ENCODE measurements at places on chromosomes 4 and X. TPM values are rescaled to one million over a fixed set of nuclear protein-coding genes. Genes with fewer than 3 reads are reported as not detected.

SHISA3 gene
- total RNA-seq = not detected

JAKMIP1 gene
- 0.79 TPM for total RNA-seq

TBC1D19 gene
- total RNA-seq = 10.5 TPM

GRCh38 chr4:156971165-156971675 lies 379 bp downstream of the PDGFC start:
- H3K4me1 ChIP-seq = peaks cover 59% of the 10 kb centered on the region
- DNase-seq = no peak
- no peaks in the 10 kb centered on the region for H3K27me3 ChIP-seq
- H3K36me3 ChIP-seq = no peaks in the 10 kb centered on the region

GRCh38 chr4:24802648-24803047 lies 7.3 kb downstream of the SOD3 start:
- DNase-seq = no peak
- no peak overlapping the region for H3K4me3 ChIP-seq
- H3K36me3 ChIP-seq = no peaks in the 10 kb centered on the region
- H3K27ac ChIP-seq = no peak overlapping the region

DNA sequence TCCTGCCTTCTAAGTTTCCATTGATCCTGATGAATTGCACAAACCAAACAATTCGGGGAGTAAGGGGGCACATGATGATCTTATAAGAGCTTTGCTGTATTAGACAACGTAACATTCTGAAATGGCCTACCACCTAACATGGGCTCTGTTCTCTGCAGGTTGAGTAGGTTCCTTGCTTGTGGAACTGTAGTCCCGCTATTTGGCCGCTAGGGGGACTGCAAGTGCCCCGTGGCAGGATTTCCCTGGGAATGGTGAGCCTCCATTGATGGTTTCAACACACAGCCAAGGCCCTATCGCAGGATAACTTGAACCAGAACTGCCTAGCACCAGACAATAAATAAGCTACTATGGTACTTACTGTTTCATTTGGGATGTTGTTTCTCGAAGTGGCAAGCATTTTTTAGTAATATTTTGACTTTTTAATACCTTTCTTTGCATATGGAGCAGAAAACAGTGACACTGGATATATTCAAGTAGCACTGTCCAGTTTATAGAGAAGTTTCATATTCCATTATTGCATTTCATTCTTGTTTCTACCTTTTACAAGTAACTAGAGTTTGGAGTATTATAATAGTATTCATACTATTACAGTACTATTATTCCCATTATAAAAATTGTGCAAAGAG lies 11.9 kb downstream of the AR start:
- H3K4me3 ChIP-seq = no peak overlapping the region
- no peak for DNase-seq
- H3K27ac ChIP-seq = no peak overlapping the region
- no peaks in the 10 kb centered on the region for H3K27me3 ChIP-seq
- no peaks in the 10 kb centered on the region for H3K36me3 ChIP-seq

DNA sequence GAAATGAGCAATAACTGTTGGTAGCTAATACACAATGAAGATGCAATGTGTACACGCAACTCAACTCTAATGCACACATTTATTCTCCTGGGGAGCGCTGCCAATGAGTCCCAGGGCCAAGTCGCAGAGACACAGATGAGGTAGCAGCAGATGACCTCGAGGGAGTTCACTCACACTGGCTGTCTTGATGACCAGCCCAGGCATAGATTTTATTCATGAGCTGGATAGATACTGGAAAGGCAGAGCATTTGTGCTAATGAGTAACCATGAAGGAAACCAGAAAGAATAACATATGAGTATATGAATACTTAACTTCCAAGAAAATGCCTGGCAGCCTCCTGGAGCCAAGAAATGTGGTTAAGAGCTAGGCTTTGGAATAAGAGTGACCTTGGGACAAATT lies 42.3 kb downstream of the RASL11B start:
- H3K36me3 ChIP-seq = no peaks in the 10 kb centered on the region
- H3K4me3 ChIP-seq = no peak overlapping the region
- peak; percentile 60 for DNase-seq
- no peak overlapping the region for H3K27ac ChIP-seq
- H3K4me1 ChIP-seq = peaks cover 9% of the 10 kb centered on the region

- no peak for DNase-seq
- peaks cover 18% of the 10 kb centered on the region for H3K4me1 ChIP-seq
- peak overlapping the region; percentile 98 for H3K27ac ChIP-seq
Observed at GRCh38 chr4:68349279-68349648, 626 bp downstream of the YTHDC1 start.

DNA sequence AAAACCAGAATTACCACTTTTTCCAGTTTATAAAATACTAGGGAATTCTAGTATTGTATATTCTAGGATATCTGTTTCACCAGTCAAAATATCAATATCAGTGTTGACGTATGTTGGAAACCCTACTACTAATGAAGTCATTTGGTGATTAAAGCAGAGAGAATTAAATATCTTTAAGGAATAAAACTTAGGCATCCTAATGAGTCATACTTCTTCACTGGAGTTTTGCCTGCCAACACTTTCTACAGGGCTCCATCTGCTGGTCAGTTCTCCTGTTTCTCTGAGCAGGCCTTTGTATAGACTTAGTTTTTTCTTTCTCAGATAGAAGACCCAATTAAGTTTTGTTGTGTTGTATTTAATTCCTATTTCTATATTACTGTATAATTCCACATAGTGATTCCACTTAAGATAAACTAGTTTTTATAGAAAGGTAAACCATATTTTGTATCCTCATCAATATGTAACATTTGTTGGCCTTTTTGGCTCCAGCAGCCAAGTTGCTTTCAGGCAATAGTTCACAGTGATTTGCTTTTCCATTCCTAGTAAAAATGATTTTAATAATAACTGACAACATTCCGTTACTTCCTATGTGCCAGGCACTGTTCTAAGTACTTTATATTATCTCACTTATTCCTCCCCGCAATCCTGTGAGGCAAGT lies 3.5 kb downstream of the AP1AR start:
- H3K4me1 ChIP-seq = peaks cover 8% of the 10 kb centered on the region
- H3K27me3 ChIP-seq = no peaks in the 10 kb centered on the region
- peak overlapping the region; percentile 35 for H3K27ac ChIP-seq
- no peak overlapping the region for H3K4me3 ChIP-seq
- peak; percentile 79 for DNase-seq

GRCh38 chrX:153773218-153773611 lies 7.6 kb upstream of the SRPK3 start:
- no peak overlapping the region for H3K27ac ChIP-seq
- no peaks in the 10 kb centered on the region for H3K27me3 ChIP-seq
- DNase-seq = no peak
- no peaks in the 10 kb centered on the region for H3K36me3 ChIP-seq
- no peaks in the 10 kb centered on the region for H3K4me1 ChIP-seq

- H3K4me1 ChIP-seq = no peaks in the 10 kb centered on the region
- H3K27ac ChIP-seq = no peak overlapping the region
- peaks cover 3% of the 10 kb centered on the region for H3K36me3 ChIP-seq
- H3K4me3 ChIP-seq = no peak overlapping the region
- H3K27me3 ChIP-seq = no peaks in the 10 kb centered on the region
Observed at GRCh38 chr4:15504041-15504440, 34.4 kb downstream of the CC2D2A start.

DNA sequence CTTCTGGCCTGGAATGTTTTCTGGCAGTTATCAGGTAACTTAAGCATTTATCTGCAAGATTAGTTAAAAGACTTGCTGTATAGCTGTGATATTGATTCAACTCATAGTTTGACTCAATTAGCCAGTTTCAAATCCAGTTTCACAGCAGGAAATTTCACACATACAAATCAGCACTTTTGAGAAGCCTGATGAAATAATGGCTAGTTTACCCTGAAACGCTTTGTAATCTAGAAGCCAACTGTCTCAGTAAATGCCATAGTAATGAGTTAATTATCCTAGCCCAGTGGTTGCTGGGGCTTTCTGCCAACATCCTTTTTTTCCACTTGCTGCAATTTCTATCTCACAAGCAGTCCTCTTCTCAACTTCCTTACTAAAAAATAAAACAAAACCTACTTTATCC lies 53.1 kb downstream of the ARHGEF38 start:
- peak; percentile 75 for DNase-seq
- no peak overlapping the region for H3K4me3 ChIP-seq
- no peak overlapping the region for H3K27ac ChIP-seq
- H3K36me3 ChIP-seq = no peaks in the 10 kb centered on the region
- no peaks in the 10 kb centered on the region for H3K27me3 ChIP-seq

GRCh38 chrX:11764602-11765067 lies 6.6 kb downstream of the MSL3 start:
- no peak overlapping the region for H3K27ac ChIP-seq
- no peak overlapping the region for H3K4me3 ChIP-seq
- no peaks in the 10 kb centered on the region for H3K27me3 ChIP-seq
- peaks cover 29% of the 10 kb centered on the region for H3K36me3 ChIP-seq

GRCh38 chr4:5812506-5813229 lies 80.2 kb downstream of the CRMP1 start:
- no peaks in the 10 kb centered on the region for H3K27me3 ChIP-seq
- no peaks in the 10 kb centered on the region for H3K4me1 ChIP-seq
- no peak overlapping the region for H3K4me3 ChIP-seq
- no peak overlapping the region for H3K27ac ChIP-seq

DNA sequence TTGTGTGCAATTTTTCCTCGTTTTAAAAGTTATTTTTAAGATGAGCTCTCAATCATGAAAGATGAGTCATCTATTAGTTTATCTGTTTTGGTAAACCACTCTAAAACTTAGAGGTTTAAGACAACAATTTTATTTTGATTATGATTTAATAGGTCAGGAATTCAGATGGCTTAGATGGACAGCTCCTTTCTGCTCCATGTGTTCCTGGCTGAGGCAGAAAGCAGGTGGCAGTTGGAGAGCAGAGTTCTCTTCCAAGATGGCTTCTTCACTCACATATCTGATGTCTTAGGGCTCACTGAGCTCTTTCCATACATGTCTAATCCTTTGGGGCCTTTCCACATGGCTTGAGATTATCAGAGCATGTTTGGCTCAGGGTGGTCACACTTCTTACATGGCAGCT lies 48.3 kb upstream of the GRPR start:
- DNase-seq = no peak
- no peak overlapping the region for H3K4me3 ChIP-seq
- no peak overlapping the region for H3K27ac ChIP-seq
- no peaks in the 10 kb centered on the region for H3K27me3 ChIP-seq
- H3K36me3 ChIP-seq = no peaks in the 10 kb centered on the region

All from astrocyte (in vitro differentiated cells and primary cell).